Activated CD4-positive, alpha-beta T cell treated with anti-CD3 and anti-CD28 coated beads for 1 hour (primary cell): ENCODE measurements at places on chromosomes 12 and 14.

GRCh38 chr12:119631930-119632678 lies 35.8 kb upstream of the PRKAB1 start:
- DNase-seq = no peak

DNA sequence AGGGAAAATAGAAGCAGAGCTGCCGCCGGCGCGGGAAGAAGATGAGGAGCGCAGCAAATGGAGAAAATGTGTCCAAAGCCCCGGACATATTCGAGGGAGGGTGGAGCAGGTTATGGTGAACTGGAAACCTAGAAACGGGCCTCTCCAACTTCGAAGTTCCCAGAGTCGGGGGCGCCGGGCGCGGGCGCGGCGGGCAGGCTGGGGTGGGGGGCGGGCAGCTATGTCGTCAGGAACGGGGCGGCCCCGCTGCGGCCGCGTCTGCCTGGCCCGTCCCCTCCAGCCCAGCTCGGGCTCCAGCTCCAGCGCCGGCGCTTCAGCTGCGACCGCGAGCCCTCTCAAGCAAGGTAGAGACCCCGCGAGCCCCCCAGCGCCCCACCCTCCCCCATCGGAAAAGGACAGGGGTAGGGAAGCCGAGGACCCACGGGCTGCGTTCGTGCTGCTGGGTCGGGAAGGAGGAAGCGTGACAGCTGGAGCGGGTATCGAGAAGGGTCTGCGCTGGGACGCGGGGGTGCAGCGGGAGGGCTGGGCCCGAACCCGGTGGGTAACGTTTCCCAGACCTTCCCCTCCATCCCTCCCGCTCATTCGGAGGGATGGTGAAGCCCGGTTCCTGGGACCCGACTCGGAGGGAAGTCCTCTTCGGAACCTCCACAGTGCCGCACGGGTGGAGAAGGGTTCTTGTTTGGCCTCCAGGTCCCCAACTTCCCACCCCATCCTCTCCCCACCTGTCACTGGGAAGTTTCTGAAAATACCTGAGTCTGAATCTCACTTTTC lies 1.0 kb downstream of the DGKA start:
- no peak for DNase-seq

- no peak for DNase-seq
Observed at GRCh38 chr12:123532808-123533649, 490 bp downstream of the RILPL1 start.

GRCh38 chr14:42229976-42230375 lies 623.3 kb downstream of the LRFN5 start:
- DNase-seq = no peak

GRCh38 chr14:71911669-71912068 lies 20.6 kb upstream of the RGS6 start:
- no peak for DNase-seq

DNA sequence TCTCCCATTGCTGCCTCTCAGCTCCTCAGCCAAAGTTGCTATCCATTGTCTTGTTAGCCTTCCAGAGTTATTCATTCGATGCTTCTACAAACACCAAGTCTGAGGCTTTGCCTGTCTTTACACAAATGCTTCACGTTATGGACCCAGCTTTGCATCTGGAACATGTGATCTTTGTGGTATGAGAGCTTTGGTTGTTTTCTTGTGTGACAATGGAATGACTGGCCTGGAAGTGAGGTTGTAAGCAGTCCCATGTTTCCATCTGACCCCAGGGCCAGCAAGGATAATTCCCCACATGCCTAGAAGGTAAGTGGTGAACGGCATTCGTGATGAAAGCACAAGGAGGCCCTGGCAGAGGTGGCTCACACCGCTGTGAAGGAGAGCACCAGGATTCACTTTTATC lies 866.7 kb upstream of the TMEM132C start:
- DNase-seq = no peak

- no peak for DNase-seq
Observed at GRCh38 chr14:35470755-35471154, 63.2 kb upstream of the INSM2 start.

- DNase-seq = no peak
Observed at GRCh38 chr12:61367281-61367785, 892.9 kb upstream of the USP15 start.

DNA sequence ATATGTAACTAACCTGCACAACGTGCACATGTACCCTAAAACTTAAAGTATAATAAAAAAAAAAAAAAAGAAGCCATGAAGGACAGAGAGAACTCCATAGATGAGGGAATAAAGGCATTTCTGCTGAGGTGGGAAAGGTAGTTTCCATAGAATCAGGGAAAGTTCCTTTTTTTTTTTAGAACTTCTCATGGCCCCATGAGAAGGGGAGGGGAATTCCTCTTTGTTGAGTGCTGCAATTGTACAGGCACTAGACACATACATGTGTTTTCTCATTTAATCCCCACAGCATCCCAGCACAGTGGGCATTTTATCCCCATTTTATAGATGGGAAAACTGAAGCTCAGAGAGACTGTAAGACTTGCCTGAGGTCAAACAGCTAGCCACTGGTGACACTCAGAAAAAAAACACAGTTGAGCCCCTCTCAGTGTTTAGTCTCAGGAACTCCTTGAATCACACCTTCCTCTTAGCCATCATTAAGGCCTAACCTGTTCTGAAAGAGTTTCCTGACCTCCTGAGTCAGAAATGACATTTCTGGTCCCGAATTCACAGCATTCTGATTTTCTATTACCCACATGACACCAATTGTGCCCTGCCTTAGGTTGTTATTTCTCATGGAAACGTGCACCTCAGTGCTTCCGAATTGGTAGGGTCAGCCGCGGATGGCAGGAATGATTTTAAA lies 189.3 kb upstream of the G2E3 start:
- DNase-seq = no peak

DNA sequence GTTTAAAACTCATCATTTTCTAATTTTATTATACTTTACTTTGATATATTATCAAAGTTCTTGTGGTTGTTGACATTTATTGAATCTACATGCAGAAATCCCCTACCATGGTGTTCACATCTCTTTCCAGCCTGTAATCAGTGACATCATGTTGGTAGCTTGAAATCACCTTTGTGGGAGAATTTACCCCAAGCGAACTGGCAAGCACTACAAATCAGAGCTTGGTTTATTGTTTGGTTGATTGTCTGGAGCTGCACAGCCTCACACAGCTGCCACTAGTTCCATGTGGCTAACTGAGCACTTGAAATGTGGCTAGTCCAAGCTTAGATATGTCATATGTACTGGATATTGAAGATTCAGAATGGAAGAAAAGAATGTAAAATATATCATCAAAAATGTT lies 15.4 kb upstream of the KRT5 start:
- DNase-seq = no peak

DNA sequence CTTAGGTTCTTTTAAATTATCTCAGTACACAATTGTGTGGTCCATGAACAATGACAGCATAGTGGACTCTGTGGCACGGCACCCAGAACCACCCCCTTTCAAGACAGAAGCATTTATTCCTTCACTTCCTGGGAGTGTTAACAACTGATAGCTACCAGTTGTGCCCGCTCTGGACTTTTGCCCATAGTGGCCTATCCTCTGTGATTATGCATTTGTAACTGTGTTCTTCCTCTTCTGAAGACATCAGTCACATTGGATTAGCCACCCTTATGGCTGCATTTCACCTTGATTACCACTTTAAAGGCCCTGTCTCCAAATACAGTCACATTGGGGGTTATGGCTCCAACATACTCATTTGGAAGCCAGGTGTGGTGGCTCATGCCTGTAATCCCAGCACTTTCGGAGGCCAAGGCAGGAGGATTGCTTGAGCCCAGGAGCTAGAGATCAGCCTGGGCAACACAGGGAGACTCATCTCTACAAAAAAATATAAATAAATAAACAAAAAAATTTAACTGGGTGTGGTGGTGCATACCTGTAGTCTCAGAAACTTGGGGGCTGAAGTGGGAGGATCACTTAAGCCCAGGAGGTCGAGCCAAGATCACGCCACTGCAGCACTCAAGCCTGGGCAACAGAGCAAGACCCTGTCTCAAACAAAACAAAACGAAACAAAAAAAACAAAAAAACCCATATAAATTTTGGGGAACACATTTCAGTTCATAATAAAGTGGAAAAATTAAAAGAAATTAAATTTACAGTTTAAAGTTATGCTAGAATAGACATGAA lies 27.6 kb upstream of the PHC1 start:
- no peak for DNase-seq

GRCh38 chr14:76051717-76052465 lies 66.3 kb downstream of the IFT43 start:
- DNase-seq = no peak

- no peak for DNase-seq
Observed at GRCh38 chr14:23209651-23210423, 26.4 kb upstream of the SLC7A8 start.

- no peak for DNase-seq
Observed at GRCh38 chr12:70571705-70572268, 65.4 kb downstream of the PTPRB start.

DNA sequence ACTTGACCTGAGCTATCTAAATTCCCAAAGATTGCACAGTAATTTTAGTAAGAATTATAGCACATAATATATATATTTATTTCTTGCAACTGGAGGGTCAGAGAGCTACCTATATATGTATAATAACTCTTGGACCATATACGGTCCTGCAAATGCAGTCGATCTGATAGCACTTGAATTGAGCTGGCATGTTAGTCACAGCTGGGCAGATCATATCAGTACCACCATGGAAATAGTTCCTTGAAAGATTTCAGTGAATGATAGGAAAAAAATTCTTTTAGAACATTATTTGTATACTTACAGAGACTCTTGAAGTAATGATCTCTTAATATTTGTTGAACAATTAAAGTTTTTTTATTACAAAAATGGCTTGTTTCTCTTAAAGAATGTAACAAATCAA lies 94.5 kb upstream of the MON2 start:
- no peak for DNase-seq

- DNase-seq = no peak
Observed at GRCh38 chr14:69042787-69043444, 63.8 kb upstream of the ACTN1 start.

GRCh38 chr12:68641138-68641537 lies 30.4 kb downstream of the RAP1B start:
- DNase-seq = no peak
